ENCODE measurements at places on chromosomes 3 and 15.

DNA sequence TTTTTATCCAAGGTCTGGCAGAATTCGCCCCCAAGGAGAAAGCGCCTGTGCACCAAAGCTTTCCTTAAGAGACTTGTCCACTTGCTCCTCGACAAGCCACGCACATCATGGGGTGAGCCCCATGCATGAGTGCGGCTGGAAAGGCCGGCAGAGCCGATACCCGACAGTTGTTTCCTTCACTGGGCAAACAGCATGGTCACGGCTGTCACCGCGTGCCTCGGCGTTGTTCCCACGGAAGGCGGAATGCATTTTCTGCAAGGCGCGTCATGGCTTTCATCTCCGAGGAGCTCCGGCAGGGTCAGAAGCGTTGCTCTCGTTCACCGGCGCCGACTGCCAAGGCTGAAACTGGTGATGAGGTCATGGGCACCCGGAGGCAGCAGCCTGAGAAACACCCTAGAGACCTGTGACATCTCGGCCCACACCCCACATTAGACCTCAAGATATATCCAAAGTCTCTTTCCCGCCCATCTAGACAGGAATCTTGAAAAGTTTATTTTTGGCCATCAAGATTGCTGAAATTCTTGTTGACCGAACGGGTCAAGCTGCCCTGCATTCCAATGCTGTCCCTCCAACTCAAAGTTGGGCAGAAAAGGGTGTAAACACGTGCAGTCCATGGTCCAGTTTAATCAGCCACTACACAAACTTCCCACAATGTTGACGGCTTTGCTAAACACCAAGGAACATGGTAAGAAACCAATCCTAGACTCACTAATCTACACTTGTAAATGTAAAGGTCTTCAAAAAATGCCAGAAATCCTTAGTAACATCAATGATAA lies 604 bp upstream of the TJP1 start:
- peak; percentile 80 for DNase-seq

GRCh38 chr3:69787436-69788168 lies 48.3 kb downstream of the MITF start:
- DNase-seq, result no peak

DNA sequence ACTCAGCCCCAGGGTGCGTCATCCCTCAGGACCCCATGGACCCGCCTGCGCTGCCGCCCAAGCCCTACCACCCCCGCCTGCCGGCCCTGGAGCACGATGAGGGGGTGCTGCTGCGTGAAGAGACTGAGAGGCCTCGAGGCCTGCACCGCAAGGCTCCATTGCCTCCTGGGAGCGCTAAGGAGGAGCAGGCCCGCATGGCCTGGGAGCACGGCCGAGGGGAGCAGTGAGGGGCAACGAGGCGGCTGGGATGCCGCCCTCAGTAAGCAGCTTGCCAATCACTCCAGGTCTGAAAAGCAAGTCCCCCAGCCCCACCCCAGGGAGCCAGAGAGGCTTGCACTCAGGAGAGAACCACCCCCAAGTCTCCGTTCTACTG lies 3.8 kb upstream of the MANF start:
- no peak for DNase-seq

DNA sequence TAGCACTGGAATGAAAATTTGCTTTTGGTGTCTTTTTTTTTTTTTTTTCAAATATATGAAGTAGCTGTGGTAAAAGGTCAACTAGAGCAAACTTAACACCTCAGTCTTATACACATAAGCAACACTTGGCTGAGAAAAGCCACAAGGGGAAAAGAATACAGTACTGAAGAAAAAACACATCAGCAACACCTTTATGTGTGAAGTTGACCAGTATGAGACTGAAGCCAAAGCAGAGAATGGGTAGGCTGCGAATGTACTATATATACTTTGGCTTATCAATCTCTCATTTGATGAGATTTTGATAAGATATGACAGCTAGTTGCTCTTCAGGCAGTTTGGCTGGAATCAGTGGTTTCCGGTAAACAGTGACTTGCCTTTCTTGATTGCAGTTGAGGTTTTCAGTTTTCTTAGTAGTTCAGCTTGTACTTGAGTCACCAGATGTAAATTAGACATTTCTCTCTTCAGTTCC lies 22.0 kb upstream of the ZCWPW2 start:
- DNase-seq, result no peak

DNA sequence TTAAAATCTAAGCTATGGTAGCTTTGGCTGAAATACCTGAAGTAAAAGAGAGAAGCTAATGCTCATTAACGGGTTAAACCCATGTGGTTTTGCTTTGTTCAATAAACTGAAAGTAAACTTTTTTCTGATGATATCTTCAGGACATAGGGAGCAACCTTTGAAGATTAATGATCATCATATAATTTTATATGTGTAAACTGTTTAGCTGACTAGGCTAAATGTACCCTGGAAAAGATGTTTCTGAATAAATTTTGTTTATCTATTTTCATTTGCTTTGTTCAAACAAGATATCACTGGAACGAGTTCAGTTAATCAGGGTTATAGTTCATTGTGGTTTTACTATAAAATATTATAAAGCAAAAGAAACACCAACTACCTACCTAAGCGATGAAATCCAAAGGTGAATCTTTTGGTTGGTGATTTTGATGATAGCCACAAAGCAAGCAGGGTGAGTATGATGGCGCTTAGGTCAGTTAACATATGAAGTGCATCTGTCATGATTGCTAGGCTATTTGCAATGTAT lies 11.7 kb downstream of the SLC30A4 start:
- no peak for DNase-seq

DNA sequence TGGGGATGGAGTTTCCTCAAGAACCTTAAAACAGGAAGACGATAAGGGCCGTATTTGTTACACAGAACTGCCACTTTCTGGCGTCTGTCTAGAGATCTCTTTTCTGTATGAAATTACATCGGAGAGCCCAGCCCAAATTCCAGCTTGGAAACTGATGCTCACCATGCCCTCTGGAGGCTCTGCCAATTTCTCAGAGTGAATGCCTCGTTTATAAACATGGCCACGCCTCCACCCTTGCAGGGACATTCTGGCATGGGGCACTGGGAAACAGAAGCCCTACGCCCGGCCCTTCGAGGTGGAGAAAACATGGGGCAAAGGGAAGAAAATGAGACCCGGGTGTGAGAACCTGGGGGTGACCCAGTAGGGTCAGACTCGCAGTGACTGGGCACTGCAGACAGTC lies 53.4 kb upstream of the SEC13 start:
- peak; percentile 44 for DNase-seq
